ENCODE measurements at places on chromosomes 7 and 10. TPM values are rescaled to one million over a fixed set of nuclear protein-coding genes. Genes with fewer than 3 reads are reported as not detected.

Gene PAPSS2
- 220 TPM for total RNA-seq

Gene MYO3A
- not detected for total RNA-seq

Gene MLXIPL
- 1.5 TPM for total RNA-seq

Gene STAG3
- 1.8 TPM for total RNA-seq

Gene IL2RA
- not detected for total RNA-seq

Gene HOXA6
- total RNA-seq = not detected

Gene GRID2IP
- total RNA-seq = not detected

Gene ZNF488
- not detected for total RNA-seq

Gene CISD1
- 30.0 TPM for total RNA-seq

Gene CDNF
- 0.36 TPM for total RNA-seq

Gene TAS2R41
- not detected for total RNA-seq

Gene TRIM73
- total RNA-seq = 0.36 TPM

Gene PRLHR
- not detected for total RNA-seq

Gene CRHR2
- not detected for total RNA-seq

Gene WEE2
- total RNA-seq = not detected

Gene FAM221A
- total RNA-seq = 0.97 TPM

Gene CABCOCO1
- total RNA-seq = not detected

Gene SPDYE2B
- total RNA-seq = not detected

Gene CPA1
- total RNA-seq = not detected

Gene PLXDC2
- total RNA-seq = 2.8 TPM

All from cardiac atrium fibroblast (primary cell).